ENCODE measurements at places on chromosomes 6 and 20.

- DNase-seq = no peak
Measured at GRCh38 chr6:134014588-134015137, 37.8 kb downstream of the SLC2A12 start.

GRCh38 chr20:23205611-23206041 lies 119.5 kb upstream of the CD93 start:
- DNase-seq = no peak

DNA sequence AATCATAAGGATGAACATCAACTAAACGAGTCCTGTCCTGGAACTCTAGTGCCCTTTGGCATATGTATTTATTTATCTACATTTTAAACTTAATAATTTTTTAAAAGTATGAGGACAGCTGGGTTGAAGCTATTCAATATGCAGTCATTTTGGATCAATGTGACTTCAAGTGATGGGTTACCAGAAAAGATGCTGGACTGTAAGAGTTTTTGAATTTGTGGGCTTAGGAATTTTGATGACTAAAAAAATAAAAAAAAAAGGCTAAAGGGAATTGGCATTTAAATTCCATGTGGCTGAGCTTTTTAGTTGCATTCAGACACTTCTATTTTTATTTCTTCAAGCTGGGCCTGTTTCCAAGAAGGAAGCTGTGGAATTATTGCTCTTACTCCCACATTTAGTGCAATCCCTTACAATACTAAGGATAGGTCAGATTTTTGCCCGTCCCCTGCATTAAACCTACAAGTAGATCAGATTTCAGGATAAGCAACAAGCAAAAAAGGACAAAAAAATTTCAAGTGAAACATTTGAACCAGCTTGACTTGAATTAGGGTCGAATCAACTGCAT lies 704.2 kb upstream of the CITED2 start:
- DNase-seq = no peak

DNA sequence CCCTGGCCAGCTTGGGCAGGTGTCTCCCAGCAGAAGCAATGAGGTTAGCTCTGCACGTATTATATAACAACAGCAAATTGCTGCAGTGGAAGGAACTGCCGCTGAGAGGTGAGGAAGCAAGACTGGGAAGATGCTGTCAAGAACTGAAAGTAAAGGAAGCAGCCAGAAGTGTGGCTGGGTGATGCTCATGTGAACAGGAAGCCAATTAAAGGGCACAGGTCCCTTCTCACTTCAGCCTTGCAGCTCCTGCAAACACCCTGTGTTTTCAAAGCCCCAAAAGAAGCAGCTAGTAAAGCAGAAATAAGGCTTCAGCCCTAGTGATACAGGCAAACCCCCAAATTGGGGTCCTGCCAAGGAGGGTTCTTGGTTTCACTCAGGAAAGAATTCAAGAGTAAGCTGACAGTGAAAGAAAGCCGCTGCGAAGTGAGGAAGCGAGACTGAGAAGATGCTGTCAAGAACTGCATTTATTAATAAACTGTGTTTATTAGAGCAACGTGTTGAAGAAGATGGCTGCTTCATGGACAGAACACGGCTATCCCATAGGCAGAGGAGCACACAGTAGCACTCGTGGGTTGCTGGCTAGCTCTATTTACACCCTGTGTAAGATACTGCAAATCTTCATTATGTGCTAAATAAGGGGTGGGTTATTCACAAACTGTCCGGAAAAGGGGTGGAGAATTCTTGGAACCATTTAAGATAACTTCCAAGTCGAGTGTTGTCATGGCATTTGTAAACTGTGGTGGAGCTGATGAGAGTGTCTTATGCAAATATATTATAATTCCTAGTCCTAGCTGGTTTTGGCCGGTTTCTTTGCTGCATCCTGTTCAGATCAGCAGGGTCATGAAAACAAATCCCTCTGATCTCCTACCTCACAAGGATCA lies 152.2 kb downstream of the LINC00237 start:
- DNase-seq = no peak

GRCh38 chr20:3423126-3423525 lies 15.7 kb upstream of the DNAAF9 start:
- DNase-seq = no peak

DNA sequence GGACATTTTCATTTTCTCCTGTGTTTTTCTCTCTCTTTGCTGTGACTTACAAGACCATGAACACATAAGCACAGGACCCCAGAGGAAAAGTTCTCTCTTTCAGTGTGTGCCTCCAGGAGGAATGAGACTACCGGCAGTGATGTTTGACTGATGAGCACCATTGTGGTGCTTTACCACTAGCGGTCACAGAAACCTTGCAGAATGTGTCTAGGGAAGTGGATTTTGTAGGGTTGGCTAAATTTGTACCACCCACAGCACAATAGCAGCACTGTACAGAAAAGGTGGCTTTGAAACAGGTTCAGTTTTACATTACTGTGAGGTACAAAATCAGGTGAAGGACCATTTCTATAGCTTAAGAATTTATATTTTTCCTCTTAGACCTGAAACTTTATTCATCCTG lies 301.9 kb upstream of the SUPT3H start:
- DNase-seq = no peak

DNA sequence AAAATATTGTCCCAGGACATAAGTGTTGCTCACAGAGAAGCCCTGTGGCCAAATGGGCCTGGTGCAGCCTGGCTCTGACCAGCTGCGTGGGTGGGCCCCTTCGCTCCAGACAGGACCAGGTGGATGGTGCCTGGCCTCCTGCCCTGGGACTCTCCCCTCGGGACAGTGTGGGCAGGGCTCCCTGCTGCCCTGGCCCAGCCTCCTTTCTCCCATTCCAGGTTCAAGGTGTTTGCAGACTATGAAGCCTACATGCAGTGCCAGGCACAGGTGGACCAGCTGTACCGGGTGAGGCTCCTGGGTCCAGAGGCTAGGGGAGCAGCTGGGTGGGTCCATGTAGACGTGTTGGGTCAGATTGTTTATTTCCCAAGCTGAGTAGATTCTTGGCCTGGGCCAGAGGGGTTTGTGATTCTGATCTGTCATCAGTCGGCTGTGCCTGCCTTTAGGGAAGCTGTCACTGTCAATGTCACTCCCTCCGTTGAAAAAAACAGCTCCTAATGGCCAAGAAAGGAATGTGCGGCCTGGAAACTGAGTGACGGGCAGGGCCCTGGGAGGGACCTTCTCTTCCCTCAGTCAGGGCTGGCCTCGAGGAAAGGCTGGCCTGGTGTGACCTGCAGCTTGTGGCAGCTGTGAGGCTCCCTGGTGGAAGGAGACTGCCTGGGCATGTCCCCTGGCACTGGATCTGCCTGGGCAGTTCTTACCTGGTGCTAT lies 47.7 kb downstream of the PYGB start:
- no peak for DNase-seq

DNA sequence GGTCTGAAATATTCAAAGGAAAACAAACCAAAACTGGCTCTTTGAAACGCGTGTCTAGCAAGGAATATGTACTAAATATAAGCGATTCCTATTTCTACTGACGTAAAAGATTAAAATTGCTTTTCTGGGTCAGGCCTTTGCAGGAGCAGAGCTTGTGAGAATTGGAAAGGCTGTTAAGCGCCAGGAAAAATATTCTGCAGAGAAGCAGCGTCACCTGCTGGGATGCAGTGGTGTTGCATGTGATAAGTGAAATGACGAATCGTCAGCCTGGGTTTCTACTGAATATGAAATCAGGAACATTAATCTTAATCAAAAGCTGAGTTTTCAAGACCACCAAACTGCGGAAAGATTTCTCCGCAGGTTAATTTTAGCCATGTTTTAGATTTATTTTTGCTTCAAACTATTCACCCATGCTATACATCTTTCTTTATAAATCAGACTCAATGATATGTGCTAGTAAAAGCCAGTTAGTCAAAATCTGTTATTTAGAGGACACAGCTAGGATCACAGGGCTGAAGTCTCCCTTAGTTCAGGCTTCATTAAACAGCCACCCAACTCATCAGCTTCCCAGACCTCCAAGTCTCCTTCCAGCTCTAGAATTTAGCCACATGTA lies 67.4 kb downstream of the ALDH8A1 start:
- no peak for DNase-seq

GRCh38 chr6:26118999-26119398 lies 31.8 kb downstream of the HFE start:
- DNase-seq = no peak

- DNase-seq = no peak
Measured at GRCh38 chr6:47407300-47408281, 70.0 kb upstream of the CD2AP start.

GRCh38 chr20:36501367-36502006 lies 39.8 kb upstream of the MYL9 start:
- DNase-seq = no peak

DNA sequence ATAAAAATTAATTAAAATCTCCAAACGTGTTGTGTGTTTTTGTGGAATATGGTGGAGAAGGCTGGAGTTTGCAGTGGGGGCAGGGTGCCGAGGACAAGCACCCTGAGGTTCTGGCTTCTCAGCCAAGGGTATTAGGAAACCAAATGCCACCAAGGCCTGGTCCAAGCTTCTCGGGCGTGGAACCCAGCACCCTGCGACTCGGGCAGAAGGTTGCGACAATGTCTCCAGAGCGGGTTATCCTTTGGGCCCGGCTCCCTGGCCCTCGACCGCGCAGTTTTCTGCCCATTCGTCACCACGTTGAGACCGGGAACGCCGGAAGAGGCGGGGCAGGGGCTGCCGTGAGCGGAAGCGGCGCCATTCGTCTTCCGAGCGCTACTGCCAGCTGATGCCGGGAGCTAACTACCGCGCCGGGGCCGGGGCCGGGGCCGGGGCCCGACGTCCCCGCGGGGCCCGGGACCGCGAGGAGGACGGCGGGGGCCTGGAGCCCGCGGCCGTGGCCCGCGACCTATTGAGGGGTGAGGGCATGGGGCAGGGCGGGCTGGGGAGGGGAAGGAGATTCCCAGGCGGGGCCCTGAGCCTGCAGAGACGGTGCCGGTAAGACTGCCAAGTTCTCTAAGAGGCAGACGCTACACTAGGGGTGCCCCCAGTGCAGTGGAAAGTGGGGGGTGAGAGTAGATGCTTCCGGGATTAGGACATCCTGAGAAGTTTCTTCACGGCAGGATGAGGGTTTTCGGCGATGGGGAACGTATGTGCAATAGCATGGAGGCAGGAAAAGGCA lies at the start of gene RRP36:
RRP36 (plus strand) TSS at position 354 of the 778 bp plus-strand sequence; CDS start at position 386, 32 bp downstream.
- no peak for DNase-seq

- DNase-seq = no peak
Measured at GRCh38 chr20:50330504-50331313, 140.1 kb downstream of the CEBPB start.

DNA sequence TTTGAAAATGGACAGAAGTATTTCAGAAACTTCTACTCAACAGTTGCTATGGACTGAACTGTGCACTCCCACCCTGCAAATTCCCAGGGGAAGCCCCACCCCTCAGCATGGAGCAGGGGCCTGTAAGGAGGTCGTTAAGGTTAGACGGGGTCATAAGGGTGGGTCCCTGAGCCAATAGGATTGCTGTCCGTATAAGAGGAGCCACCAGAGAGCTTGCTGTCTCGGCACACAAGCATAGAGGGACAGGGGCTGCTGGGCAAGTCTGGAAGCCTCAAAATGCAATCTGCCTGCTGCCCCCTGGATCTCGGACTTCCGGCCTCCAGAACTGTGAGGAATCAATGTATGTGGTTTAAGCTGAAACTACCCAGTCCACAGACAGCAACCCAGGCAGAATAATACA lies 37.4 kb upstream of the AFDN start:
- no peak for DNase-seq

GRCh38 chr6:143160439-143161220 lies 99.9 kb downstream of the AIG1 start:
- no peak for DNase-seq

DNA sequence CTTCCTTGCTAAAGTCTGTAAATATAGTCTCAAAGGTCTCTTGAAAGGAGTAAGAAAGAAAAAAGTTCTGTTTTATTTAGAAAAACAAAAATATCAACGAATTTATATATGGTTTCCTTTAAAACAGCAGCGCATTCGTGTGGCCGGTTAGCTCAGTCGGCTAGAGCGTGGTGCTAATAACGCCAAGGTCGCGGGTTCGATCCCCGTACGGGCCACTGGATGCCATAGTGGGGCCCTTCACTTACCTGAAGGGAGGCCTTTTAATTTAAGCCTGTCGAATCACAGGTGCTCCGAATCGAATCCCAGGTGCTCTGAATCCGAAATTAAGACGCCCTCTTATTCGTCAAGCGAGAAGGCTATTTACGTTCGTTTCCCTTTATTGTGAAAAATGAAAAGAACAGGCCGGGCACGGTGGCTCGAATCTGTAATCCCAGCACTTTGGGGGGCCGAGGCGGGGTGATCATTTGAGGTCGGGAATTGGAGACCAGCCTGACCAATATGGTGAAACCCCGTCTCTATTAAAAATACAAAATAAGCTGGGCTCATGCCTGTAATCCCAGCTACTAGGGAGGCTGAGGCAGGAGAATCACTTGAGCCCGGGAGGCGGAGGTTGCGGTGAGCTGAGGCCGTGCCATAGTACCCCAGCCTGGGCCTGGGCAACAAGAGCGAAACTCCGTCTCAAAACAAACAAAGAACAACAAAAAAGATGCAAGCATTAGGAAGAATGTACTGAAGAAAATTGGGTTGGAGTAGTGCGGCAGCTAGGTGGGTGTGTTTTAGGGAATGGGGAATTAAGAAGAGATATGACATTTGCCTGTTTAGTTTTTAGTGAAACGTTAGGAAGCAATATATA lies 195.8 kb upstream of the ZNF184 start:
- DNase-seq = no peak

GRCh38 chr6:6911391-6911790 lies 196.4 kb upstream of the RREB1 start:
- DNase-seq = no peak

DNA sequence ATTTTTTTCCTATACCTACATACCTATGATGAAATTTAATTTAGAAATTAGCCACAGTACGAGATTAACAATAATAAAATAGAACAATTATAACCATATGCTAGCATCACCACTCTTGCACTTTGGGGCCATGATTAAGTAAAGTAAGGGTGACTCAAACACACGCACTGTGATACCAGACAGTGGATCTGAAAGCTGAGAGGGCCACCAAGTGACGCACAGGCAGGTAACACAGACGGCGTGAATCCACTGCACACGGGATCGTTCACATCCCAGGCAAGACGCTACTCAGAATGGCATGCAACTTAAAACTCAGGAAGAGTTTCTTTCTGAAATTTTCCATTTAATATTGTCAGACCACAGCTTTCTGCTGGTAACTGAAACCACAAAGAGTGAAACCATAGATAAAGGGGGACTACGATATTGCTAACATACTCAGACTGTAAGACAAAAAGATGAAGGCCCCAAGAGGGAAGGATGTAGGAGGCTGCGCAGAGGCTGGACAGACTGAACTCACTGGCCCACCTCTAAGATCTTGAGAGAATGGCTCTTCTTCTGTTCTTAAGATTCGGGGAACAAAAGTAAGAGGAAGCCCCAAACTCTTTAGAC lies 17.9 kb downstream of the RRBP1 start:
- DNase-seq = no peak
